ENCODE measurements at places on chromosomes 2 and 18. TPM values are rescaled to one million over a fixed set of nuclear protein-coding genes. Genes with fewer than 3 reads are reported as not detected.

DNA sequence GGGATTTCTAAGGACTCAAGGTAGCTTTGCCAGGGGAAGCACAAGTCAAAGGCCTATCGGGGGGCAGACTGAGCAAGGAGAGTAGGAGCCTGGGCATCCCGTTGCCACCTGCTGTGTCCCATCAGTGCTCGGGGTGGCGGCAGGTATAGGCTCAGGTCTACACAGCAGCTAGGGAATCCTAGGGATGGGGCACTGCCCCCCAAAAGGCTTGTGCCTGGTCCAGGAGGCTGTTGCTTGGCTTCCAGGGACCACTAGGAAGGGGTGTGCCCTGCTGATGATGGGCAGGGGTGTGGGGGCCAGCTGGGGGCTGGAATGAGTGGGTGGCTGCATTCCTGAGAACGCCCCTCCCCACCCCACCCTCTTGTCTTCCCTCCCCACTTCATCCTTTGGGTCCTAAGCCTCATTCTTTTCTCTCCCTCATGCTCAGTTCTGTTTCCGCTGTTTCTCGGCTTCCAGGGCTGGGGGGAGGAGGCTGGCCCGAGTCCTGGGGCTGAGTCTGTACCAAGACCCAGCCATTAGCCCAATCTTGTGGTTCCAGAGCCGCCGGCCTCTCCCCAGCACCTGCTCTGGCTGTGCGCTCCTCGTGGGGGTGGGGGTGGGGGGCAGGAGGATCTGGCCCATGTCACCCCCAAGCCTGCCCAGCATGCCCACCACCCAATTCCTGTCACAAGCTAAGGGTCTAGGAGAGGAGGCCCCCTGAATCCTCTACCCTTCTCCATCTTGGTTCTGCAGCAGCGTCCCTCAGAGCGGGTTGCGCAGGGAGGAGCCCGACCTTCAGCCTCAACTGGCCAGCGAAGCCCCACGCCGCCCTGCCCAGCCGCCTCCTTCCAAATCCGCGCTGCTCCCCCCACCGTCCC lies 12.8 kb downstream of the SPEG start:
- DNase-seq, result no peak

GRCh38 chr18:56283316-56283715 lies 355.1 kb downstream of the TXNL1 start:
- no peak for DNase-seq

DNA sequence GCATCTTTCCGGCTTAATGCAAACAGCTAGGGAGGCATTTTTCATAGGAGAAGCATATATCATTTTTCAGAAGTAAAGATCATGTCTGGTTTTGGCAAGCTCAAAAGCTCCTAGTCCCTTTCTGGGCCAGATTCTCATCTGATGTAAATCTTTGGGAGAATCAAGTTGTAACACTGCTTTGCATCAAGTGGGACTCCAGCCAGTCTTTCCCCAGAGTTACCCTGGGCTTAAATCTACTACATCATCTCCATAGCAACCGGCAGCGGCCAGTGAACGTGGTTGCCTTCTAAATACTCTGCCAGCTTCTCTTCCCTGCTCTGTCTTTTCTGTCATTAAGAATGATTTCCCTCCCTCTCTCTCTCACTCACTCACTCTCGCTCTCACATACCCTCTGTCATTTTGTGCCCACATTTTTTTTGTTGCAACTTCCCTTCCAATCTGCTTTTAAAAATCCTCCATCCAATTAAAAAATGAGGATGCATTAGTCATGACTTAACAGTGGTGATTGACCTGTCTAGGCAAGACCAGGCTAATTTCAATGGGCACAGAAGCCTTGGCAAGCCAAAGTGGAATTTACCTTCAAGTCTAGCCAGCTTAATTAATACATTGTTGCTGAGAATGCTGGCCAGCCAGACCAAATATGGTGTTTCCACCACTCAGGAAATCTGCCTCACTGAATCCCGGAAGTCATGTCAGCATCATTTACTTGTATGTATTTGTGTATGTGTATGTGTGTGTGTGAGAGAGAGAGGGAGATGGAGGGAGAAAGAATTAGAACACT lies 93.0 kb downstream of the NRP2 start:
- peak; percentile 57 for DNase-seq

DNA sequence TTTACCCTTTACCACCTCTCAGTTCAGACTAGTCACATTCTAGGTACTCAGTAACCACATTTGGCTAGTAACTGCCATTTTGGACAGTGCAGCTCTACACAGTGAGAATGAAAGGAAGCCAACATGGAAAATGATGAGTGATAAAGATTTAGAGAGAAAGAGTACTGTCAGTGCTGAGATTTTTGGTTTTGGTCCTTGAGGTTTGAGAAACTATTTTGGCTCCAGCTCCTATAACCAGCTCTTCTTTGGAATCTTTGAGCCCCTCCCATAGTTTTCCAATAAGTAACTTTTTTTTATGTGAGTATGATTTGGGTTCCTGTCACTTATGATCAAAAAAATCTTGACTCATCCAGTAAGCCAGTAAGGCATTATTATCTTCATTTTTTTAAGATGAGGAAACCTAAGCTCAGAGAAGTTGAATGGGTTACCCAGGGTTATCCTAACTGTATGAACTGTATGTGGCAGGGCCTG lies 173.0 kb downstream of the BABAM2 start:
- no peak for DNase-seq

DNA sequence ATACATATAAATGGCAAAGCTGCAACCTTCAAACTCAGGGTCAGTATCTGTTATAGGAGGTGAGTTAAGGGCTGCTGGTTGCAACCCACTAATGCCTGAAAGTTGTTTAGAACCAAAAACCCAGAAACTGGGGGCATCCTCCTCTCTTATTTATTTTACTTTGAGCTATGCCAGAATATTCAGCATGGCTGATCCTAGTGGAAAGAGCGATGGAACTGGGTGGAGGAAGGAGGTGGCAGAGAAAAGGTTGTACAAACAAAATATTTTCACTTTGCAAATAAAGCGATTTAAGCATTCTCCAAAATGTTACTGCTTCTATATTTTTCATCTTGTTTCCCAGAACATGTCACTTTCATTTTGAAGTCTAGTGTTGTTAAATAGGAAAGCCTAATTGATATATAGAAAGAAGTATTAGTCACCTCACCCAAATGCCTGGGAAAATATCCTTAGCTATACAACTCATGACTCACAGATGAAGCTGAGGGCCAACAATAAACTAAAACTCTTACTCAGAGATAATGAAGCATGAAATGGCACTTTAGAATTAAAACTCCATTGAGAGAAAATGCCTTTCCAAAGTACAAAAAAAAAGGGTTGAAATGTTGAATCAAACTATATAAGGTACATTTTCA lies 251.4 kb upstream of the UBE2E3 start:
- peak; percentile 95 for DNase-seq

DNA sequence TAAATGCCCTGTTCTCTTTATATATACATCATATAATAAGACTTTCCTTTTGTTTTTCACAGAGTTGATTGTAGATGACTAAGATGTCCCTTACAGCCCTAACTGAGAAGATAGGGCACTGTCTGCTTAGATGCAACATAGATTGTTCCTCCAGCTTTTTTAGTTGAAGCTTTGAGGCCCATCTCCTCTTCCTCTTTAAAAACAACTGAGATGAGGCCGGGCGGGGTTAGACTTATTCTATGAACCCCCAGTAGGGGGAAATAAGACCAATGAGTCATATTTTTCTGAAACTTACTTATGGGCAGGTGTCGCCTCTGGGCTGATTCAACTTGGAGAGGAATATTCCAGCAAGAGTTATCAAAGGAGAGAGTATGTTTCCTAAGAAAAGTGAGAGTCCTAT lies 84.6 kb downstream of the FBXO15 start:
- no peak for DNase-seq

DNA sequence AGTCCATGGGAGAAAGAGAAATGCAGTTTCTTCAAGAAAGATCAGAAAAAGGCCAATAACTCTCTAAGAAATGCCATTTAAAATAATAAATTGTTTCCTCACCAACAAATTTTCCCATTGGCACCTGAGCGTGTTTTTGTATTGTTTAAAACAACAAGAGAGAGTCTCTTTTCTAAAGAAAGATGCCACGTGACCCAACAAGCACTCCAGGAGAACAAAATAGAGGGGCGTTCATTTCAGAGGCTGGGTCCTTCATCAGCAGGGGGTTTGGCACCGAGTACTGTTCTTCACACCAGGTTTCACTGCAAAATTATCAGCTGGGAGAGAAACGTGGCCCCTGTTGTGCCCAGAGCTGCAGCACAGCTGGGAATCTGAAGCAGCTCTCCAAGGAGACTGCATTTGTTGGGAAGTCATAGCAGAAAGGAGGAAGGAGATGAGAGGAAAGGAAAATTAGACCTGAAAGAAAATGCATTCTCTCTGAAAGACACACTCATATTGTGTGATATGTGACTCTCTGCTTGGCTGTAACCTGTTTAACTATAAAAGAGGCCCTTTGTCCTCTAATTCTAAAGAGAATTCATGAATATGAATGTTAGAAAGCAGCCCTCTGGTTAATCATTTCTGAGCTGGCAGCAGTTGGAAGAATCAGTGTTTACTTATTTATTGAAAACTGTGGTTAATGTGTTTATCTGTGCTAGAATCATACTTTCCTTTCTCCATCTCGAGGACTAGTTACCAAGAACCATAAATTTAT lies 205.3 kb upstream of the CDH20 start:
- no peak for DNase-seq

- peak; percentile 5 for DNase-seq
Measured at GRCh38 chr2:4618630-4619228, 915.4 kb downstream of the DCDC2C start.

DNA sequence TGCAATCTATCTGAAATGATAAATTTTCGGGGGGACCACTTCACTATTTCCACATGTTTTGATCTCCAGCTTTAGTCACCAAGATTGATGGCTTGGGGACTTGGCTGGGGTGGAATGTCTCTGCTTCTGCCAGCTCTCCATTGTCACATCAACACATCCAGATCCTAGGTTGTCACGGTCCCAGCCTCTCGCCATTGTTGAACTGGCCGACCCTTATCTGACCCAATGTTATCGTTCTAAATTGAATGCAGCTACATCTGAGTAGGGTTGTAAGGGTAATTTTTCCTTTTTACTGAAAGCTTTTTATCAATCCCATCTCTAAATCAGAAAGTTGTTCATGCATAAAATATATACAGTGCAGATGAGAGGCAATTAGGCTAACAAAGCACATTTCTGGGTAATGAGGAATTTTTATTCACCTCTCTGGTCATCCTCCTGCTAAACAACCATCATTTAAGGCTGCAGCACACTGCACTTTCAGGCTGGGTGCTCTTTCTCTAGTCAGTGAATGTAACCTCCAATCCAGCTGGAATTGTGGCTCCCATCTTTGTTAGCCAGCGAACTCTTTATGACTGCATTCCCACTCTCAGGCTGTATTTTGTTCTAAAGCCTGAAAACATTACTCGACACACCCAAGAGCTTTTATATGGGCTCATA lies 128.2 kb downstream of the COL4A4 start:
- no peak for DNase-seq

DNA sequence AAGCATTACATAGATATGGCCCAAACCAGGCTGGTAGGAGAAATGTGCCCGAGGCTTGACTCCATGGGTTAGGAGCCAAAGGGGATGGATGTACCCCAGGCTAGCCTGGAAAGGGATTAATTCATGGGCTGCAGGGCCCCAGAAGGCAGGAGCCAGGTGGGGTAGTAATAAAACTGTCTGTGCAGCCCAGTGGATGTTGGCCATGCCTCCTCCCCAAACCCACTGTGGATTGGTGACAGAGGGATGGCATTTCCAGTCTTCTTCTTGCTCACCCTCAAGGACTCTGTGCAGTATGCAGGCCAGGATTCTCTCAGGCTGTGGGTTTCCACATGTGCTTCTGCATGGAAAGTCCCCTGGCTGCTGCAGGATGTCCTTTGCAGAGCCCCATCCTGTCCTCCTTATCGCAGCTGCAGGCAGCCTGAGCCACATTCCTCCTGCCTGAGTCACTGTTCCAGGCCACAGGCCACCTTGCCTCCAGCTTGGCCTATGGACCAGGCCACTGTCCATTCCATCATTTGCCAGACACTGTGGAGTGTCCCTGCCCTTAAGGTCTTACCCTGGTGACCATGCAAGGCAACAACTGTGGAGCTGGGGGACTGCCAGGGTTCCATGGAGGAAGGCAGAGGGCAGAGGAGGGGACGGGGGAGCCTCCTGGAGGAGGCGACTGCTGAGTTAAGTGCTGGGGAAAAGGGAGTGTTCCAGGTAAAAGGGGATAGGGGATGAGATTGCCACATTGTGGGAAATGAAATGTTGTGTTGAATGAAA lies 38.9 kb downstream of the INO80C start:
- DNase-seq, result peak; percentile 98

CYTIP gene
- total RNA-seq, result not detected

PROM2 gene
- total RNA-seq, result 1.3 TPM

SH3RF3 gene
- total RNA-seq, result 3.6 TPM

KCTD1 gene
- 17.8 TPM for total RNA-seq
